ENCODE measurements at places on chromosomes 1 and 21.

DNA sequence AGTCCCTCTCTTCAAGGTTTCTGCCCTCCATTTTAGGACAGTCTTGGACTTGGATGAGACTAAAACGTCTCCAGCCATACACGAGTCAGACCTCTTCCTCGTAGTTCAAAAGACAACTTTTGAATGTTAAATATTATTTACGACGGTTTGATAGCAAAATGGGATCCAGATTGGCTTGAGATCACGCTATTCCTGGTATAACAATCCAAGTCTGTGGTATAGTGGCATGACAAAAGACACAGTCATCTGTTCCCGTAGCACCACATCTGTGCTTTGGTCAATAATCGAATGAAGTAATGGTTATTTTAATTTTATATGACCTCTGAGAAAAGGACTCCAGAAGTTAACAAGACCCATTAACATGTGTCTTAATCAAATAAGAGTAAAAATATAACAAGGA is 7.0 kb downstream of the PCP4 start:
- no peak for DNase-seq

GRCh38 chr1:223771814-223772770 is 59.8 kb downstream of the CAPN2 start:
- no peak for DNase-seq

- DNase-seq, result no peak
Measured at GRCh38 chr1:33898881-33899280, 35.0 kb downstream of the HMGB4 start.

DNA sequence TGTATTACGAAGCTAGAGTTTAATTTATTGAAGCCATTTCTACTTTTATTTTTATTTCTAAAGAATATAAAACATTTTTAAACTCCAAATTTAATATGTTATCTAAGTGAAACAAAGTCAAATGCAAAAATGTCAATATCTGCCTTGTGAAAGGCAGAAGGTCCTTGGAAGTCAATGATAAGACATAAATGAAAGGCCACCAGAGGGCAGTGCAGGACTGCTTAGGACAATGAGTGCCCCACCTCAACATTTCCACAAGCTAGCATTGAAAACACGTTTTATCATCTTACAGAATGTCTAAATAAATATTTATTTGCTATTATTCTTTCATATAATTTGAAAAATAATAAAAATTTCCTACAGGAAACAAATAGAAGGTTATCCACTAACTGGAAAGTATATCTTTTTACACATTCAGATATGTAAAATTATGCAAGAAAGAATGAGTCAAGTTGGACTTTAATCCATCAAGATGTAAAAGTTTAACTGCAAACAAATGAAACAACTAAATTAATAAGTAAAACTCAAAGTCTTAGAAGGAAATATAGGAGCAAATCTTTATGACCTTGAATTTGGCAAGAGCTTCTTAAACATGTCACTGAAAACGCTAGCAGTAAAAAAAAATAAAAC is 140.1 kb upstream of the FMN2 start:
- DNase-seq, result peak; percentile 52

GRCh38 chr1:211381481-211382181 is 55.0 kb downstream of the TRAF5 start:
- DNase-seq, result no peak

- peak; percentile 72 for DNase-seq
Measured at GRCh38 chr1:37434292-37435225, 39.8 kb upstream of the ZC3H12A start.

DNA sequence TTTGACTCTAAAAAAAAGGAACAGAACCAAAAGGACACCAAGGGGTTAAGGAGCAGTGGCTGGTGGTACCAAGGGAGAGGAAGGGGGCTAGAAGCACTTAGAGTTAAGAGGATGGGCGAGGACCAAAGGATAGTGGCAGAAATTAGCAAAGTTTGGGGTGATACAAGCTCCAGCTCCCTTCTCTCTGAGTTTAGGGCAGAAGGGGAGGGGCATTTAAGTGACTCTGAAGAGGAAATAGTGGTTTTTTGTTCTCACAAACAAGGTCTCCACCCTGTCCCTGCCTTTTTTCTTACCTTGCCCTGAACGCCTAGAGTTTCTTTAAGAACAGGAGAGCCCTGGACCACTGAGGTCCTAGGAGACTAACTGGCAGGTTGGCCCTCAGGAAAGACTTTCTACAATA is 3.3 kb downstream of the CDC42SE1 start:
- DNase-seq, result no peak

GRCh38 chr1:104671684-104672353 is 922.1 kb downstream of the AMY1C start:
- DNase-seq, result no peak

GRCh38 chr1:190205713-190206112 is 272.0 kb downstream of the BRINP3 start:
- no peak for DNase-seq
